Fibroblast of gingiva (primary cell): ENCODE measurements at places on chromosomes 7 and 10.

DNA sequence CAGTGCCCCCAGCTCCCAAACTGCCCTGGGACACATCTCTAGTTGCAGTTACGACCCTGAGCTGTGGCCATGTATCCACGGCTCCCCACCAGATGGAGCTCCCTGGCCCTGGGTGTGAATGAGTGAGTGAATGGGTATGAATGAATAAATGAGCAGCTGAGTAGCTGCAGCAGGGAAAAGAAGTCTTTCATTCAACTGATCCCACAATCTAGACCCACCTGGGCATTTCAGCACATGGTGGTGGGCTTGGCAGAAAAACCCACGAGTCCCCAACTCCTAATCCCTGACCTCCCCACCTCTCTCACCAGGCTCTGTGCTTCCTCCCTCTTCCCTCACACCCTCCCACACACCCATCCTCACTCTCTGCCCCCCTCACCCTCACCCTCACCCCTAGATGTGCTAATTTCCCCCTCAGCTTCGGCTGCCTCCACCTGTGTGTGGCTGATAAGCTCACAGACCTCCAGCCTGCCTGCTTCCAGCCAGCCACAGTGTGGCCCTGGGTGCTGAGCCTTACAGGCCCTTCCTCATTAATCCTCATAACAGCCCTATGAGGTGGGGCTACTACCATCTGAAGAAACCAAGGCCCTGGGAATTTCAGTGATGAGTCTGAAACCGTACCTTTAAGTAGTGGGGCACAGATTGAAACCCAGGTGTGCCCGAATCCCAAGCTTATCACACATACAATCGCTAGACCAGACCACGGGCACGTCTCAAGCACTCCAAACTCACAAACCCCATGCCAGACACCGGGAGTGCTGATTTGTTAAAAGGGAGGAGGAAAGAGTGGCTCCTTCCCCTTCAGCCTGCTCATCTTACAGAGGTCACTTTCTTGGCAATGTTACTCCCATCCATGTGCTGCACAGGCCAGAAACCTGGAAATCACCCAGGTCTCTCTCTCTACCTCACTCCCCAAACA, 2.2 kb upstream of the ATP6V1F start:
- peak; percentile 67 for DNase-seq

DNA sequence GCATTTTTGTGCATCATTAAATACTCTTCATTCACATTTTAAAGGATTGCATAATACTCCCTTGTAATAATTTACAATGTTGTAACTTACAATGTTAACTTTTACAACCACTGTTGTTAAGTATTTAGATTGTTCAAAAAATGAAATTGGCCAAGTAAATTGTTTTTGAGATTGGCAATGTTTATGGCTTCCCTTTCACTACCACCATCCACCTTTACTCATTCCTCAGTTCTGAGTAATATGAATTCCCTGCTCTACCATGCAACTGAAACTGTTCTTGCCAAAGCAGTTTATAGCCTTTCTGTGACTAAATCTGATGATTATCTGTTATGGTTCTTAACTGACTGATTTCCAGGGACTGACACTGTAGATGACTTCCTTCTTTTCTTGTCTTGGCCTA, 80.5 kb upstream of the TMEM106B start:
- DNase-seq = no peak

- DNase-seq = no peak
Observed at GRCh38 chr7:42055171-42055570, 181.8 kb downstream of the GLI3 start.

DNA sequence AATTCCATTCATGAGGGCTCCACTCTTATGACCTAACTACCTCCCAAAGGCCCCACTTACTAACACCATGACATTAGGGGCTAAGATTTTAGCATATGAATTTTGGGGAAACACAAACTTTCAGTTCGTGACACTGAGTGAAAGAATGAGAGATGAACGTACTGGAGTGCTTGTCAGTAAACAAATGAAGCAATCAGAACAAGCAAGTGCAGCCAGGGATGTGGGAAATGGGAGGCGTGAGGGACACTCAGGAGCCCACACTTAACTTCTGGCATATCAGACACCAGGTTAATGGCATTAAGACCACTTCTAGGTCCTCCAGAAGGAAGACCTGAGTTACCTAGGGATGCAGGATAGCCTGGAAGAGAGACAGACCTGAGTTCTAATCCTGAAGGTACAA, 2.3 kb upstream of the MDFIC start:
- no peak for DNase-seq

DNA sequence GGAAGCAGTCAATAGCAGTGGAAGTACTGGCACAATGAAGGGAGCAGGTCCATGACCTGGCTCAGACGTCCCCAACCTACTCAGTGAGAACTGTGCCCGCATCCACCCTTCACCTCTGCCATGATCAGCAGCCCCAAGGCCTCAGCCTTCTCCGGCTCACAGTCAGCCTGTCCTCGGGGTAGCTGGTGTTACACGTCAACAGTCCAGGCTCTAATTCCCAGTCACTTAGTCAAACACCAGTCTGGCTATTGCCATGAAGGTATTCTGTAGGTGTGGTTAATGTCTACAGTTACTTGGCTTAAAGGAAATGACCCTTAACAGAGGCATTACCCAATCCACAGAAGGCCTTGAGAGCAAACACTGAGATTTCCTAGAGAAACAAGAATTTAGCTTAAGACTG, 49.1 kb downstream of the GRB10 start:
- no peak for DNase-seq

- DNase-seq = peak; percentile 91
Observed at GRCh38 chr7:90453259-90453891, 16.1 kb upstream of the PTTG1IP2 start.

DNA sequence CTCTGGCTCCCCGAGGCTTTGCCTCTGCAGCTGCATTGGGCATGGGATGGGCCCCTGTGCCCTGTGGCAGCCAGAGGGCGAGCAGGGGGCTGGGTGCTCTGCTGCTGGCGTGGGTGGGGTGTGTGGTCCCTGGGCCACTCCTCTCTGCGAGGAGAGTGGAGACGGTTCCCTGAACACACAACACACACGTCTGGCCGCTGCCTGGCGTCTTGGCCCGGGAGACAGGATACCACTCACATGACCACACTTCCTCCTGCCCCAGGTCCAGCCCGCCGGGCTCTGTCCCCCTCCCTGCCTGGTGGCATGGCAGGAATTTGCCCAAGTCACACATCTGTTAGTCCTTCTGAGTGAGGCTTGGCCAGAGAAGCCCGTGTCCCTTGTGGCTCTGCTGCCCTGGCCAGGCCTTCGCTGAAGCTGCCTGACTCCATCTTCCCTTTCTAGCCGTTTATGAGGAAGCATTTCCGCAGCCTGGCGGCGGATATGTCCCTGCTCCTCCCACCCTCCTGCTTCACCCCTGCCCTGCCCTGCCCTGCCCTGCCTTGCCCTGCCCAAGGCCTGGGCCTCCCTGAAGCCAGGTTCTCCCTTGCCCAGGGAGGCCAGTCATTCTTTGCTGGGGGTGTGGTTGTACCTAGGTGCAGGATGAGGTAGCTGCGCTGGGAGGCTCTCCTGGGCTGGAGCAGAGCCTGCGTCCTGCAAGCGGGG, 3.0 kb downstream of the BRI3 start:
- DNase-seq = peak; percentile 97

GRCh38 chr10:74145133-74145532, 5.5 kb downstream of the AP3M1 start:
- peak; percentile 77 for DNase-seq

DNA sequence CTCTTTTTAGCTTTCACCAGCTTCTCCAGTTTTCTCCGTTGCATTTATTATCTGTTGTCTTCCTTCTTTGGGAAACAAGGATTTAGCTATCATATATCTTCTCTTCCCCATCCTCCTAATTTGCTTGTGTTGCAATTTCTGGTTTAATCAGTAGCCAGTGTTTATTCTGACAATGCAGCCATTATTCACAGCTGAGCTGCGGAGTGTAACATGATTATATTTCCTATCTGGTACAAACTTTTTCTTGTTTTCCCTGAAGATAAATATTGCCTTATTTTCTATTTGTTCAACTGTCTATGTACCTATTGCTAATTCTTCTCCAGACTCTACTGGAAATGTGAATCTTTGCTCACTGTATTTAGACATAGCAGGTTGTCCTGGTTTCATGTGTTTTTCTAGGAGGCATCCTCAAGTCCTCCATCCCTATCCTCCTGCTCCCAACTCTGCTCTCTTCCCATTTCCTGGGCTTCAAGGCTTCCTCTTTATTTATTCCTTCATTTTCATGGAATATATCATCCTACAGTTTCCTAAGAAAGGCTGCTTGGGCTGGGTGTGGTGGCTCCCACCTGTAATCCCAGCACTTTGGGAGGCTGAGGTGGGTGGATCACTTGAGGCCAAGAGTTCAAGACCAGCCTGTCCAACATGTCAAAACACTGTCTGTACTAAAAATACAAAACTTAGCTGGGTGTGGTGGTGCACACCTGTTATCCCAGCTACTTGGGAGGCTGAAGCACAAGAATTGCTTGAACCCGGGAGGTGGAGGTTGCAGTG, 72.4 kb upstream of the KDM7A start:
- no peak for DNase-seq

GRCh38 chr7:151468217-151469018, 28.5 kb upstream of the CRYGN start:
- DNase-seq = no peak

- peak; percentile 28 for DNase-seq
Observed at GRCh38 chr10:47164126-47164799, 135.7 kb upstream of the GDF10 start.

DNA sequence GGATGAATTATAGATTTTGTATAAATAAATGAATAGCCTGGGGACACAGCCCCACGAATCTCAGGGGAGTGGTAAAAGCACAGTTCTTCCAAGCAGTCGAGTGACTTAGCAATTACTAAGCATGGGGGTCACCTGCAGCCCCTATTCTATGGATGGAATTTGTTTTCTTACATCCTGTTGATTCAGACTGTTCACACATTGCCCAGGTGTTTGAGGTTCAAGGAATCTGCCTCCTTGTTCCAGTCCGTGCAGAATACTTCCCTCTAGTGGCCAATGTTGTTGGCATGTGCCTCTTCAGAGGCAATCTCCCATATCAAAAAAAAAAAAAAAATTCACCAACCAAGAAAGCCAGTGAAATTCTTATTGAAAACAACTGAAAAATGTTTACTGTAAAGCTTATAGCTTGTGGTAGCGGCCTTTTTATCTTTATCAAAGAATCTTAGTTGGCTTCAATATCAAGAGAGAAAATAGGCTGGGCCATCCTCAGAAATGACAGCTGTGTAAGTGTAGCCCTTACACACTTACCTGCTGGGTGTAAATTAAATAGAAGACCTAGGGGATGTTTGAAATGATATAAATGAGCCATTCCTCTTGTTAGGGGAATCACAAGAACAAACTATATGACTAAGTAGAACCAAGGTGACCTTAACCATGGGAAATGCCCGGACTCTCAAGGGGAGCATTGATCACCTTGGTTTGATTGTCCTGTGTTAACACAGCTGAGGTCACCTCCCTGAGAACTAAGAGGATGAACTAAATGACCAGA, 7.8 kb downstream of the LIPM start:
- peak; percentile 63 for DNase-seq

- DNase-seq = no peak
Observed at GRCh38 chr7:158898025-158898424, 41.7 kb downstream of the DYNC2I1 start.

DNA sequence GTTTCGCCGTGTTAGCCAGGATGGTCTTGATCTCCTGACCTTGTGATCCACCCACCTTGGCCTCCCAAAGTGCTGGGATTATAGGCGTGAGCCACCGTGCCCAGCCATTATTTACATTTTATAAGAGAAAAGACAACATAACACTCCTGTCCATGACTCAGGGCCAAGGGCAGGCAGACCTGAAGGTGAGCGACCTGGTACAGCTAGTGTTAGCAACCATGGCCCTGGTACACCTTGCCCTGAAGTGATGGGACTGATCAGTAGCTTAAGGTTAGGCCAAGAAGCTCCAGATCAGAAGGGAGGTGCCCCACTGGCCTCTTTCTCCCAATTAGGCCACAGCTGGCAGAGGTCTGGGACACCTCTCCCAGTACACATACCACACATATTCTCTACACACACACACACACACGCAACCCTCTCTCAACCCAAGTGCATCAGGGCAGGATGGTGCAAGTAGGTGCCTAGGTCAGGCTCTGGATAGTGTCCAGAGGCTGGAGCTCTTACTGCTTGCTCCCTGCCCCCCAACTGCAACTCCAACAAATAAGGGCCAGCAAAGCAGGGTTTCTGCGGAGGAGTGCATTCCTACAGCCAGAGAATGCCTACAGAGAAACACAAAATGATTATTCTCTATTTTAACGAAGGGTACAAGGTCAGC, 43.8 kb downstream of the DPCD start:
- no peak for DNase-seq

DNA sequence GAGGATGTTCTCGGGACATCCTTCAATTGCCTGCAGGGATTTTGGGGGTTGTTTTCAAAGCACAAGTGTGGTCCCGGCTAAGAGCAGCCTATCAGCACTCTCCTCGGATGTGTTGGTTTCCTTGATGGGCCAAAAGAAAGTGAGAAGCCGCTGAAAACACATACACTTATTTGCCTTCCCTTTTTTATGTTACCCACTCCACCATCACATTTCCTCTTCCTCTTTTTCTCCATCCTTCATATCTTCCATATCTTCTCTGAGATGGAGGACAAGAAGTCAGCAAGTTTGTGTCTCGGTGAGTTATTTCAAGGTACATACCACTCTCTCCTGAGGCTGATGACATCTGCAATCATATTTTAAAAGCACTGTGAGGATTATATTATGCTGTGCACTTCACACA, 64.0 kb downstream of the ZNF33B start:
- DNase-seq = no peak

- no peak for DNase-seq
Observed at GRCh38 chr10:6539833-6540232, 40.2 kb downstream of the PRKCQ start.

DNA sequence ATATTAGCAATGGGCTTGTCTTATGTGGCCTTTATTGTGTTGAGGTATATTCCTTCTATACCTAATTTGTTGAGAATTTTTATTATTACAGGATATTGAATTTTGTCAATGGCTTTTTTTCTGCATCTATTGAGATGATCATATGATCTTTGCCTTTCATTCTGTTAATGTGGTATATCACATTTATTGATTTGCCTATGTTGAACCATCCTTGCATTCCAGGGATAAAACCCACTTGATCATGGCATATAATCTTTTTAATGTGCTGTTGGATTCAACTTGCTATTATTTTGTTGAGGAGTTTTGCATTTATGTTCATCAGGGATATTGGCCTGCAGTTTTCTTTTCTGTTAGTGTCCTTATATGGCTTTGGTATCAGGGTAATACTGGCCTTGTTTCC, 91.8 kb upstream of the KLF14 start:
- DNase-seq = no peak

DNA sequence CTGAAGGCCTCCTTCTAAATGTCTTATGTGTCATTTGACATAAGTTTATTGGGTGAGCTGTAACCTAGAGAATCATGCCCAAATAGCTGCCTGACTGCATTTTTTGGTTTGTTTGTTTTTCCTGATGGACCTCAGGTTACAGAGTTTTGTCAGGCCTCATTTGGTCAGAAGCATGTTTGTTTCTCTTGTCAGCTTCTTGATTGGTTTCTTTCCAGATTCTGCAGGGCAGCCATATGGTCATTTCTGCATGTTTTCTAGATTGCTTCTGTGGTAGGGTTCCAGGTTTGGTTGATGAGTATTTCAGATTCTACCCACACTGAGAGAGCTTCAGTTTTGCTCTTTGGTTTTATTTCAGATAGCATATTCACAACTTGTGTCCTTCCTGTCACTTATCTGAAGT, 28.0 kb downstream of the GLCCI1 start:
- DNase-seq = peak; percentile 67

- peak; percentile 39 for DNase-seq
Observed at GRCh38 chr7:94313926-94314325, 80.8 kb upstream of the COL1A2 start.
